Calu3 (cell line): ENCODE measurements at places on chromosomes 7 and 10. TPM values are rescaled to one million over a fixed set of nuclear protein-coding genes. Genes with fewer than 3 reads are reported as not detected.

GRCh38 chr10:19929506-19930140 is 113.4 kb downstream of the PLXDC2 start:
- H3K27me3 ChIP-seq = no peaks in the 10 kb centered on the region
- H3K4me3 ChIP-seq = no peak overlapping the region
- H3K36me3 ChIP-seq = no peaks in the 10 kb centered on the region

DNA sequence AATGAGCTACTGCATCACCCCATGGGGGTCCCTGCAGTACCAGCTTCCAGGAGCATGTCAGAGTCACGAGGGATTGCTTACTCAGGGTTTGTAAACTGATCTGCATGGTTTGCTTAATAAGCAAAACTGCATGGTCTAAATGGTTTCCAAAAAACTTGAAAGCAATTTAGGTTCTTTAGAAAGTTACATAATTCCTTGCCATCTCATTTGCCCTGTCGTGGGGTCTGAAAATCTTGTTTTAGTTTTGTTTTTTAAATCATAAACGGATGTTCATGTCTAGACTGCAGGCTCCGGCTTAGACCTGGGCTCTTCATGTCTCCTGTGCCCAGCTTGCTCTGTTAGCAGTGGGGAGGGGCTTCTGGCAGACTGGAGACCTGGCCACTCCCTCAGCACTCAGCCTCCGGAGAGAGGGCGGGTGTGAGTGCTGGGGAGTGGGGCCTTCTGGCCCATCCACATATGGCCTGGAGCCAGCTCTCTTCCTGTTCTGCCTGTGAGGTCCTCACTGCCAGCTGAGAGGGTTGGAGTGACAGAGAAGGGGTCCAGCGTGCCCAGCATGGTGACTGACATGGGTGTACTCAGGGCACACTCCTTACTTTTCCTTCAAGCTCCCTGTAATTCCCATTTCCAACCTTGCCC is 17.5 kb downstream of the PRF1 start:
- H3K36me3 ChIP-seq = no peaks in the 10 kb centered on the region
- H3K27me3 ChIP-seq = peaks cover 79% of the 10 kb centered on the region
- H3K4me3 ChIP-seq = no peak overlapping the region
- no peak for DNase-seq

The C10orf67 gene
- 0.44 and 0.45 TPM in 2 replicates for total RNA-seq

- DNase-seq = no peak
- no peak overlapping the region for H3K4me3 ChIP-seq
- no peak overlapping the region for H3K27ac ChIP-seq
- H3K4me1 ChIP-seq = no peaks in the 10 kb centered on the region
Measured at GRCh38 chr10:70648427-70648826, 23.9 kb upstream of the ADAMTS14 start.

The LRRD1 gene
- total RNA-seq = not detected in 2 replicates

- H3K36me3 ChIP-seq = no peaks in the 10 kb centered on the region
- no peak overlapping the region for H3K4me3 ChIP-seq
- no peak for DNase-seq
- no peaks in the 10 kb centered on the region for H3K4me1 ChIP-seq
Measured at GRCh38 chr10:124497196-124497881, 35.7 kb downstream of the LHPP start.

DNA sequence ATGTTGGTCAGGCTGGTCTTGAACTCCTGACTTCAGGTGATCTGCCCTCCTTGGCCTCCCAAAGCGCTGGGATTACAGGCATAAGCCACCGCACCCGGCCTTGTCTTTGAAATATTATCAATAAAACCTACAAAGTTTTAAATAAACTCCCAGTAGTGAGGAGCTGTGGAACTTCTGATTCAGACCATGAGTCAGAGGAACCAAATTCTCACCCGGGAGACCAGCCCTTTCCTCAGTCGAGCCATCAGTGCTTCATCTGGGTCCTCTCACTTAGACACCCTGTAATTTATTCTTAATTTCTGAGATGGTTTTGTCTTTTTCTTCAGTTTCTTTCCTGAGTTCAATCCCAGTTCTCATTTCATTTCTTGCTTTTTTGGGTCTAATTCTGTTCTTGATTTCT is 68.6 kb downstream of the DYNC2I1 start:
- H3K27me3 ChIP-seq = no peaks in the 10 kb centered on the region
- no peaks in the 10 kb centered on the region for H3K4me1 ChIP-seq
- H3K4me3 ChIP-seq = no peak overlapping the region
- DNase-seq = no peak

GRCh38 chr7:130907439-130907838 is 173.4 kb upstream of the KLF14 start:
- no peak for DNase-seq
- peaks cover 46% of the 10 kb centered on the region for H3K4me1 ChIP-seq
- peak overlapping the region; percentile 94 for H3K4me3 ChIP-seq
- H3K27me3 ChIP-seq = peaks cover 10% of the 10 kb centered on the region

GRCh38 chr10:108902619-108903285 is 1020.6 kb downstream of the XPNPEP1 start:
- DNase-seq = no peak
- H3K36me3 ChIP-seq = no peaks in the 10 kb centered on the region
- H3K27ac ChIP-seq = no peak overlapping the region
- no peaks in the 10 kb centered on the region for H3K4me1 ChIP-seq
- H3K4me3 ChIP-seq = no peak overlapping the region

- H3K4me1 ChIP-seq = no peaks in the 10 kb centered on the region
- H3K27me3 ChIP-seq = no peaks in the 10 kb centered on the region
- no peak overlapping the region for H3K4me3 ChIP-seq
Measured at GRCh38 chr10:22573820-22574569, 140.4 kb downstream of the PIP4K2A start.

DNA sequence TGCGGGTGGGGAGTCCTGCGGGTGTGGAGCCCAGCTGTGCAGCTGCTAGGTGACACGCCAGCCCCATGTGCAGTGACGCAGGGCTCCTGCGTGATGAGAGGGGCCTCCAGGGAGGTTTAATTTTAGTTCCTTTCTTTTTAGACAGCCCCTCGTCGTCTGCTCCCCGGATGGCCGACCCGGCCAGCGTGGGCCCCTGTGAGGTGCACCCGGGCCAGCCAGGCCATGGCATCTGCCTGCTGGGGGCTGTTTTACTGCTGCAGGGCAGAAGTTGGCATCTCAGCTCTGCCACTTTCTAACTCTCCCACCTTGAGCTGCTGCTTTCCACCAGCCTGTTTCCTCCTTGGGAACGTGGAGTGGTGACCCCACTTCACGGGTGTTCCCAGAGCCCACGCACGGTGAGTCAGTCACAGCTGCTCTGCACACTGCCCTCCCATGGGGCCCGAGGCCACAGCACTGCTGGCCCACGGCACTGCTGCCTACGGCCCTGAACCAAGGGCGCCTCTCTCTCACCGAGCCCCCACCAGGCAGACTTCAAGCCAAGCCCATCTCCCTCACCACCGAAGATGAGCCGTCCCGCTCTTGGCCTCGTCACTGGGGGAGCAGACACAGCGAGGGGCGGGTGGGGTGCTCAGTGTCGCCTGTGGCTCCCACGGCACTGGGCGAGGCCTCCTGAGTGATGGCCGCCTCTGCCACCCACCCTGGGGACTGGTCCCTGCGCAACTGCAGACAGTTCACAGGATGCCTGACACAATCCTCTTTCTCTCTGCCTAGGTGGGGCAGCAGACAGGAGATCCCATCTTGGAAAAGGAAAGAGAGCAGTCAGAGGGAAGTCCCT is 21.3 kb downstream of the CYP2W1 start:
- no peak for DNase-seq
- no peaks in the 10 kb centered on the region for H3K27me3 ChIP-seq
- peaks cover 15% of the 10 kb centered on the region for H3K4me1 ChIP-seq
- H3K36me3 ChIP-seq = peaks cover 45% of the 10 kb centered on the region
- H3K4me3 ChIP-seq = no peak overlapping the region

DNA sequence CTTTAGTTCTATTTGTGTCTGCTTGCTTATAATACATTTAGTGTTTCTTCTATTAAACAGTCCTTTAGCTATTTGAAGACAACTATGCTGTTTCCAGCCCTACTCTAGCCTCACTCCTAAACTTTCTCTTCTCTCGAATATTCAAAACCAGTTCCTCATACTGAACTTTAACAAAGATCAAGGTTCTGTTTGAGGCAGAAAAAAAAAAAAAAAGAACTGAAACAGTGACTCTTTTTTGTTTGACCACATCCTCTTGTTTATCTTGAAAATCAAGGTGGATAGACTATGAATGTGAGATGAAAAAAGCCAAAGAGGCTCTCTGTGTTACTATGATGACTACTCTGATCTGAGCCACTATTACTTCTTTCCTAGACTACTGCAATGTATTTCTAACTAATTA is 154.3 kb downstream of the ZNF365 start:
- peaks cover 19% of the 10 kb centered on the region for H3K4me1 ChIP-seq
- no peak overlapping the region for H3K4me3 ChIP-seq
- no peaks in the 10 kb centered on the region for H3K36me3 ChIP-seq
- no peak for DNase-seq
- H3K27ac ChIP-seq = peak overlapping the region; percentile 81

GRCh38 chr7:21946222-21946709 is 567 bp upstream of the CDCA7L start:
- peaks cover 28% of the 10 kb centered on the region for H3K4me1 ChIP-seq
- peaks cover 11% of the 10 kb centered on the region for H3K27me3 ChIP-seq
- no peak for DNase-seq
- H3K36me3 ChIP-seq = peaks cover 22% of the 10 kb centered on the region

The MRC1 gene
- total RNA-seq = 0.09 TPM in 1 of 2 replicates, not detected in the other

DNA sequence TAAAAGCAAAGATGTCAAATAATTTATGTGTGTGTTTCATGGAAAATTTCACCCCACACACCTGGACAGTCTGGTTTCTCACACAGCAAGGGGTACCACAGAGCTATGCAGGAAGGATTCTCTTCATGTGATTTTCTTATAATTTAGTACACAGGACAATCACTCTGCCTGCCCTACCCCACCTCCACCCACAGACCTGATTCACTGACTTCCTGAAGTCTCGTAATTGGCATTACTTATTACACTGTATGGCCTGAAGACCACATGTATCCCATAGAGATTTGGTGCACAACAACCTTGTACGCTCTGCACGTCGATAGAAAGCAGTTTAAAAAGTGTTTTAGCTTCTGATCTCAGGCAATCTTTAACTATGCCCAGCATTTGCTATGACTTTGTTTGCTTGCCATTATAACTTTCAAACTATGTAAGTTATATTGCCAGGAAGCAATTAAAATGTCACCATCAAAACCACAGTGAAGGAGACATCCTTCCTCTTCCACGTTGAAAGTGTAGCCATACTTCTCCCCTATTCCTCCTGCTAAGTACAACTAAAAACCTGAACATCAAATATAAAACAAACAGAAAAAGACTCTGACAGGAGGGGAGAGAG is 279.4 kb upstream of the IMMP2L start:
- no peak for DNase-seq
- H3K36me3 ChIP-seq = no peaks in the 10 kb centered on the region
- H3K4me1 ChIP-seq = no peaks in the 10 kb centered on the region

GRCh38 chr10:98470850-98471249 is 24.1 kb upstream of the HPS1 start:
- peaks cover 6% of the 10 kb centered on the region for H3K36me3 ChIP-seq
- H3K27me3 ChIP-seq = no peaks in the 10 kb centered on the region
- no peak overlapping the region for H3K27ac ChIP-seq
- no peak overlapping the region for H3K4me3 ChIP-seq
- no peak for DNase-seq

DNA sequence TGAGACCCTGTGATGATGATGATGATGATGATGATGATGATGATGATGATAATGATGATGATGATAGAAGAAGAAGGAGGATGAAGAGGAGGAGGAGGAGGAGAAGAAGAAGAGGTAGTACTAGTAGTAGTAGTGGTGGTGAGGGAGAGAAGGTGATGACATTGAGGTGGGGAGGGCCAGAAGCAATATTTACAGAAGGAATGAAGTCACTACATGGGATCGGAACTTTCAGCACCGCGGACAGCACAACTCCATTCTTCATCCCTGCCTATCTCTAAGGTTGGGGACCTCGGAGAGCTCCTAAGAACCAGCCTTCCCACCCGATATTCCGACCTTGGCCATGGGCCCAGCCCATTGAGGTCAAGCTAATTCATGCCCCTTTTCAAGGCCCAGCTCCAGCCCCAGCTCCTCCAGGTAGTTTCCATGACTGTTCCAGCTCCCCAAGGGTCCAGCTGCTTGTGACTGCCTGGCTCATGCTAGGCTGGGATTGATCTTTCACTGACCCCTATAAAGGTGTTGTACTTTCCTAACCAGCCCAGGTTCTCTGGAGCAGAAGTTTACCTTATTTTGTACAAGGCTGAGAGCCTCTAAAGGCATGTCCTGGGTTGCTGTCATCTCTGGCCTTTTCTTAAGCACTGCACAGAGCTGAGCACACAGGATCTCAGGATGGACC is 10.3 kb downstream of the CRHR2 start:
- H3K27me3 ChIP-seq = peaks cover 61% of the 10 kb centered on the region
- no peak overlapping the region for H3K27ac ChIP-seq
- no peaks in the 10 kb centered on the region for H3K36me3 ChIP-seq
- no peaks in the 10 kb centered on the region for H3K4me1 ChIP-seq

DNA sequence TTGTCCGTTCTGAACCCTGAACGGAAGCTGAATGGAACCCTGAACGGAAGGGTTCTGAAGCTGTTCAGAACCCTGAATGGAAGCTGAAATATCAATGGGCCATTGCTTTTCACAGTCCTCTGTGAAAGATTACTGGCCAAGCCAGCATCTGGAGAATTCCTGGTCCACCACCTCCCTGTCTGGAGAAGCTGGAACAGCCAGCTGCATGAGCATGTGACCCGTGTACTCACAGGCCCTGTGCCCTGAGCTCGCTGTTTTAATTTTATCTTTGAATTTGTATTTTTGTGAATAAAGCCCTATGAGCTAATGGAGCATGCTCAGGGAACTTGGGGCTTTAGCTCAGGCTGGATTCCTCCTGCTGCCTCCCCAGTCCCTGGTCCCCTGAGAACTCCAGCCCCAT is 37.2 kb downstream of the HTRA1 start:
- no peaks in the 10 kb centered on the region for H3K4me1 ChIP-seq
- no peak for DNase-seq
- H3K27me3 ChIP-seq = peaks cover 41% of the 10 kb centered on the region
- H3K4me3 ChIP-seq = no peak overlapping the region
